ENCODE measurements at places on chromosomes 16 and 17. TPM values are rescaled to one million over a fixed set of nuclear protein-coding genes. Genes with fewer than 3 reads are reported as not detected.

Gene CMTM2
- not detected for total RNA-seq

Gene OR1F1
- total RNA-seq, result not detected

Gene MMP2
- 87.4 TPM for total RNA-seq

Gene CBFA2T3
- 8.6 TPM for total RNA-seq

Gene LRRC37A2
- total RNA-seq, result 6.0 TPM

Gene RNF157
- total RNA-seq, result 4.8 TPM

Gene PRSS33
- not detected for total RNA-seq

Gene LITAFD
- total RNA-seq, result not detected

Gene KRT25
- not detected for total RNA-seq

Measured in left ventricle myocardium inferior (tissue), 1 donor.